ENCODE measurements at places on chromosomes 16 and 17.

DNA sequence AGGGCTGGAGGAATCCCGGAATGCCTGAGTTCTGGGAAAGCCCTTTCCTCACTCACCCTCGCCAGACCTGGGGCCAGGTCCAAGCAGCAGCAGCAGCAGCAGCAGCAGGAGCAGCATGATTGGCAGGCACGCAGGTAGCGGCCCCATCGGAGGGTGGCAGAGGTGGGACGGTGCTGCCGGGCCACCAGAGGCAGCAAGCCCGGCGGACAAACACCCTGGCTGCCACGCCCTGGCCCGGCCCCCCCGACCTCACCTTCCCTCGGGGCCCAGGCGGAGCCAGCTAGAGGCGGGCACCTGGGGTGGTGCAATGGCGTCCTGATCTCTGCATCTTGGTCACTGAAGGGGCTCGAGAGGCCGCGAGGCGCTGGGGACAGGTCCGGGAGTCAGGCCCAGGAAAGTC is 122.4 kb downstream of the LAT start:
- DNase-seq, result no peak

DNA sequence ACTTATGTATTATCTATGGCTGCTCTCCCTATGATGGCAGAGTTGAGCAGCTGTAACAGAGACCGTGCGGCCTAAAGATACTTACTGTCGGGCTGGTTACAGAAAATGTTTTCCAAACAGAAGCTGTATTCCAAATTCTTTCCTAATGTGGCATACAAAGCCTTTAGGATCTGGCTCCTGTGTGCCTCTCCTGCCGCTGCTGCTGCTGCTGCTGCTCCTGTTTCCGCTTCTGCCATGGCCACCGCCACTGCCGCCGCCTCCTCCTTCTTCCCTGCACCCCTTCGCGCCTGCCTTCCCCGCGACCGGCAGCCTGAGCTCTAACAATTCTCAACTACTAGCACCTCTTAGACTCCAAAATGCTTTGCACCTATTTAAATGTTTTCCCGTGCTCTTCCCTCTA is 263.9 kb upstream of the TBX2 start:
- DNase-seq, result no peak

GRCh38 chr17:29930409-29931010 is 482 bp upstream of the SSH2 start:
- DNase-seq, result no peak

DNA sequence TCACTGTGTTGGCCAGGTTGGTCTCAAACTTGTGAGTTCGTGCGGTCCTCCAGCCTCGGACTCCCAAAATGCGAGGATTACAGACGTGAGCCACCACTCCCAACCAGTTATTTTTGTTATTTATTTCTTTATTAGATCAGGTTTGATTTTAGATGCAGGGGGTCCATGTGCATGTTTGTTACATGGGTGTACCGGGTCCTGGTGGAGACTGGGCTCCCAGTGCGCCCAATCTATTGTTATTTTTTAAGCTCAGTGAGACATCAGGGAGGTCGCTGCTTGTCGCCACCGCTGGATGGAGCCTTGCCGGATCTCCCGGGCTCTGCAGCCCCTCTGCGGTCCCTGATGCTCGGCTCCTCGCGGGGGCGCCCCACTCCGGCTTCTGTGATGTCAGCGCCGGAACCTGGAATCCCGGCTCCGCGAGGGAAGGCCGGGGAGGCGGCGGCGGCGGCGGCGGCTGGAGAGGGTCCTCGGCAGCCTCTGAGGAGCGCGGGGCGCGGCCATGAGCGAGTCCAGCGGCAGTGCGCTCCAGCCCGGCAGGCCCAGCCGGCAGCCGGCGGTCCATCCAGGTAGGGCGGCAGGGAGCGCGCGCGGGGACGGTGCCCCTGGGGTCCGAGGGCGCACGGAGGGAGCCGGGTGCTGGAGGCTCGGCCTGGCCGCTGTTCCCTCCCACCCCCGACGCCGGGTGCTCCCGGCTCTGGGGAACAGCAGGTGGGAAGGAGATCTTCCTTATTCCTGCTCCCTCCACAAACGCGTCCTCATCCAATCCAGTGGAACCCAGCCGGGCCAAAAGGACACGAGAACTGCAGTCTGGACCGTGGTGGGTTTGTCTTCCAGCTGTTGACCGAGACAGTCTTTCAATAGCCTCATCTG is at the start of gene TMC7:
Gene TMC7, plus strand, starts transcription at position 370 of the 870 bp plus-strand sequence. Its CDS starts 130 bp downstream, at position 500.
- DNase-seq, result no peak

DNA sequence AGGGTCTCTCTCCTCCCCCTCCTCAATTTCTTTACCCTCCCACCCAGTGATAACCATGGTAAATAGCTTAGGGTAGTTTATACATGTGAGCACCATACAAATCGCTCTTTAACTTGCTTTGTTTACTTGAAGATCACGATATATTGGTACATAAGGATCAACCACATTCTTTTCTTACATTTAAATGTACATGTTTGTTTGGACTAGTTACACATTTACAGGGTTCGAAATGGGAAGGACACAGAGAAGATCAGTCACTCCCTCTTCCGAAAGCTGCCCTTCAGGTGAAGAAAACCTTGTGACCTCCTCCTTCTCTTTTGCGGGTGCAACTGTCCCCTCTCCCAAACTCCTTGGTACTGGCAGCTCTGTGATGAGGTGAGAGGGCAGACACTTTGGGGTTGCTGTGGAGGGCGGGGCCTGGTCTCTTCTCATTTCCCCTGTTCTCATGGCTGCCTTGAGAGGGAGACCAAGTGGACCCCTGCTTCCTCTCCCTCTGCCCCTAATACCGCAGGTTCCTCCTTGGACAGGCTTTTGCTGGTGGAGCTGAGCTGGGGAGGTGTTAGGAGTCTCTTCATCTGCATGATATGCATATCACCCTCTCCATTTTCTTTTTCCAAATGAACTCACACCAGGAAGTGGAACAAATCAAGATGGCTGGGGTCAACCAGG is 4.7 kb upstream of the PIK3R6 start:
- DNase-seq, result no peak

- DNase-seq, result no peak
Observed at GRCh38 chr16:55515111-55515510, 6.2 kb downstream of the LPCAT2 start.

GRCh38 chr16:9096416-9096952 is 5.0 kb downstream of the HAPSTR1 start:
- DNase-seq, result no peak

DNA sequence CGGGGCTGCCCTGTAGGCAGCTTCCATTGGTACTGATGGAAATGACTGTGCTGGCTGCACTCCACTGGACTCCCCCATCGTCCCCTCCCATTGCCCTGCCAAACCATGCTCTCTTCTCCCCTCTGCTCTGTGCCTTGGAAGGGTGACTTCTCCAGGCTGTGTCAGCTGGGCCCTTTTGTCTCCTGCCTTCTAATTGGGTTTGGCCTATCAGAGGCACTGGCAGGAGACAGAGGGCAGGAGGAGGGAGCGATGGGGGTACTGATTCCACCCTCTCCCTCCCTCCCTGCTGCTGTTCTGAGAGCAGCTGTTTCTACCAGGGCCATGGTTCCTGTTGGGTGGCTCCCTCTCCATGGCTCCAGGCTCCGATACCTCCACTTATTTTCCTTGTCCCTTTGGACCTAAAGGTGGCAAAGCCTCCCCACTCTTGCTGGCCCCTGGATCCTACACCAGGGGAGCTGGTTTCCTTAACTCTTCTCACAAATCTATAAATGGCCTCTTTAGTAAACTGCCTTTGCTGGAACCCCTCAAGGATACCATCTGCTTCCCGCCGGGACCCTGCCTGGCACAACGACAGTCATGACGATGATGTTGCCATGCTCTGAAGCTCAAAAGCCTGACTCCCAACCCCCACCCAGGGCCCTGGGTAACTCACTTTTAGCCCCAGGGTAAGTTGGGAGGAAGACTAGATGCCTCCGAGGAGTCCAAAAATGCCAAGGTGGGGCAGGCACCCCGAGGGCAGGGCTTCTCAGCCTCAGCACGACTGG is 123.8 kb upstream of the RPL38 start:
- no peak for DNase-seq

- no peak for DNase-seq
Observed at GRCh38 chr17:7295230-7296180, 1.1 kb upstream of the YBX2 start.

DNA sequence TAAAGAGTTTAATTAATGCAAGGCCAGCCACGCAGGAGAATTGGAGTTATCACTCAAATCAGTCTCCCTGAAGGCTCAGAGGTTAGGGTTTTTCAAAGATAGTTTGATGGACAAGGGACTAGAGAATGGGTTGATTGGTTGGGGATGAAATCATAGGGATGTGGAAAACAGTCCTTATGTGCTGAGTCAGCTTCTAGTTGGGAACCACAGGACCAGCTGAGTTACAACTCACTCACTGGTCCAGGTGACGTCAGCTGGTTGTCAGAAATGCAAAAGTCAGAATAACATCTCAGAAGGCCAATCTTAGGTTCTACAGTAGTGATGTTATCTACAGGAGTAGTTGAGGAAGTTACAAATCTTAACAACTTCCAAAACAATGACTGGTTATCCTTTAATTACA is 47.6 kb downstream of the CPD start:
- no peak for DNase-seq

DNA sequence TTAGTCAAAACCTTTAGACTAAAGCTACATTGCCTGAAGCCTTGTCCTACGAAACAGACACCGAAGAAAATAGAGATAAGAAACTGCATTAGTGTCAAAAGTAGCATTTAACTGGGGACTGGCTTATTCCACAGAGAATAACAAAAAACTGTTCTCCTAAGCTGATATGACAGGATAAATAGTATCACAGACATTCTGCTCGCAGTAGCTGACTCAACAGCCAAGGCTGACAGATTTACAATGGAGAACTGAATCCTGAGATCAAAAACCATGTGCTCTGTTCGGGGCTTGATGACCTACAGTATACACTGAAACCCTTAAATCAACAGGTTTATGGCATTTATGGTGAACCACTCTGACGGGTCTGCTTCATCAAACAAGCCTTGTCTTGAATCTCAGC is 25.5 kb downstream of the ADAMTS18 start:
- DNase-seq, result no peak

DNA sequence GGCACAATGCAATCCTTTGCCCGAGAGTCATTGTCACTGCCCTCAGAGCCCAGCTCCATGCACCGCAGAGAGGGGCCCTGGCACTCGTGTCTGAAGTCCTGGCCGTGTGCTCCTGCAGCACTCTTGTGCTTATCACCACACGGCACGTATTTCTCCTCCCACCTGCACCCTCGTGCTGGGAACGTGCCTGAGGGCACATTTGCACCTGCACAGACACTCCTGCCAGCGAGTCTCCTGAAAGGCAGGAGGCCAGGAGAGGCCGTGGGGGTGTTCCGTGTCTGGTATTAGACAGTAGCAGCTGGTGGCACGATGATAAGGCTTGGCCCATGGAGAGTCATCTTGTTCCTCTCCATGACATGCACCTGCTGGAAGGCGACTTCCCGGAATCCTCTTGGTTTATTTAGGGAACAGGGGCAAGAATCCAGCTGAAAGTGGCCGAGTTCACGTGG is 3.4 kb upstream of the ACSF3 start:
- DNase-seq, result no peak

GRCh38 chr16:82456683-82457082 is 170.1 kb upstream of the CDH13 start:
- peak; percentile 9 for DNase-seq

DNA sequence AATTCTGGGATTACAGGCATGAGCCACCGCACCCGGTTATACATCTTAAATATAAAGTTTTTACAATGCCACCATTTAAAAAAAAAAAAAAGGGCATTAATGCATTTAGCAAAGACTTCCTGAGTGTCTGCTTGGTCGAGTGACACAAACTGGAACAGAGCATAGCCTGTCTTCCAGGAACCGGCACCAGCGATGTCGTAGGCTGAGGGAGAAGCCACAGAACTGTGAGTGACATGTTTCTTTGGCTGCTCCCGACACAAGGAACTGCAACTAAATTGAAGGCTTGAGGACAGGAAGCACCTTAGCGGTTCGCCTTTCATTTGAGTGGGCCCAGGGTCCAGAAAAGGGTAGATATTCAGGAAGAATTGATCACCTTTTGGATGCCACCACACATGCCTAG is 717.8 kb downstream of the MAF start:
- no peak for DNase-seq

GRCh38 chr17:5798094-5798493 is 213.8 kb upstream of the NLRP1 start:
- DNase-seq, result no peak

GRCh38 chr17:13372432-13372831 is 229.3 kb downstream of the HS3ST3A1 start:
- DNase-seq, result no peak

DNA sequence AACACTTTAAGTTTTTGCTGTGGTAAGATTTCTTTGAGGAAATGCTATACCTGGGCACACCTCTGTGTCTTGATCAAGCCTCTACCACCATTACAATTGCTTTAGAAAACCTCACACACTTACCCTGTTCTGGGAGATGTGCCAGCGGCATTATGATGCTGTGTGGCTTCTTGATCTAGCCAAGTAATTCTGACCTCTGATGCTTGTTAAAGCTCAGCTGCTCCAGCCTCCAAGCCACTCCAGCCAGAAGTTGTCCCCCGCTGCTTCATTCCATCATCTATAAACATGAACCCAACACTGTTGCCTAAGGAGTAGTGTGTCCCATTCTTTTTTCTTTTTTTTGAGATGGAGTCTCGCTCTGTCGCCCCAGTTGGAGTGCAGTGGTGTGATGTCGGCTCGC is 60.1 kb downstream of the CYLD start:
- no peak for DNase-seq

- DNase-seq, result no peak
Observed at GRCh38 chr17:43366891-43367736, 31.7 kb upstream of the ARL4D start.

- no peak for DNase-seq
Observed at GRCh38 chr17:73228748-73229236, 32.9 kb downstream of the CPSF4L start.

GRCh38 chr16:1788708-1789100 is 4.8 kb downstream of the IGFALS start:
- DNase-seq, result no peak

DNA sequence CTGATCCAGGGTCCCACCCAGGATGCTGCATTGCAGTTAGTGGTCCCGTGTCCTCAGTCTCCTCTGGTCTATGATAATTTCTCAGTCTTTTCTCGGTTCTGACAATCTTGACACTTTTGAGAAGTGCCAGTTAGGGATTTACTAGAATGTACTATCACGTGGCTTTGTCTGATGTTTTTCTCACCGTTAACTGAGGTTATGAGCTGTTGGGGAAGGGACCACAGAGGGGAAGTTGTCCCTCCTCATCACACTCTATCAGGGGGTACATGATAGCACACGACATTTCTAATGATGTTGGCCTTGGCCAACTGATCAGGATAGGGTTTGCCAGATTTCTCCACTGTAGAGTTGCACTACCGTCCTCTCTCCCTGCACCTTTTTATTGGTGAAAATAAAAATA is 250.9 kb upstream of the SDK2 start:
- no peak for DNase-seq

- peak; percentile 56 for DNase-seq
Observed at GRCh38 chr16:88743693-88744576, 37.6 kb downstream of the CTU2 start.

- DNase-seq, result no peak
Observed at GRCh38 chr16:50718761-50719400, 23.0 kb upstream of the CYLD start.

- no peak for DNase-seq
Observed at GRCh38 chr17:68576811-68577496, 24.2 kb downstream of the FAM20A start.

Data from stimulated activated CD8-positive, alpha-beta memory T cell treated with anti-CD3 and anti-CD28 coated beads, Interleukin-4, amount 100 ng/mL, for 1 hour (primary cell).